Hepatic stellate cell (primary cell): ENCODE measurements at places on chromosomes 2 and 18.

GRCh38 chr2:168849610-168850009 lies 40.6 kb downstream of the SPC25 start:
- DNase-seq: peak; percentile 29

DNA sequence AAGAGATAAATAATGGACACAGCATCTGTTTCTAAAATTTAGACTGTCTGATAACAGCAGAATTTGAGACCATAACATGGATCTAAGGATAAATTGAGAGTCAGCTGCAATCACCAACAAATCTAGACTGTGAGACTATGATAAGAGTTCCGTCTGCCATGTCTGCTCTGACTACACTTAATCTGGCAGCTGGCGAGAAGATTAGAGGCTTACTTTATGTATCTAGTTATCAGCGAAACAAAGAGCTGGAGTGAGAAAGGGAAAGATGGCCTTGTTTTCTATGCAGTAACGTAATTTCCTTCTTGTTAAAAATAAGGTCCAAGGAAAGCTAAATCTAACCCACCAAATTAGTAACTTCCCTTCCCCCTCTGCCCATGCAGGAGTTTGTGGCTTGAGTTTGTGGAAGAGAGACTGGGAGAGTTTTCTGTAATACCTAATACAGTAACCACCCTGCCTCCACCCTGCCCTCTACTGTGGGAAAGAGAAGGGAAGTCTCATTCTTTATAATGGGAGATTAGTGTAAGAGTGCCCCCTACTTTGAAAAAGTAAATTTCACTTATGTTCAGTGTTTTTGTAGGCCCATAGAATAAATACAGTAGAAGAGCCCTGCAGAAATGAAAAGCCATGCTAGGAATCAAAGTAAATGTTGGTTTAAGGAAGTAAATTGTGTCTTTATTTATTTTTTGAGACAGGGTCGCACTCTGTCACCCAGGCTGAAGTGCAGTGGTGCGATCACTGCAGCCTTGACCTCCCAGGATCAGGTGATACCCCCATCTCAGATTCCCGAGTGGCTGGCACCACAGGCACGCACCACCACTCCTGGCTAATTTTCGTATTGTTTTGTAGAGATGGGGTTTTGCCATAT lies 27.5 kb downstream of the EML4 start:
- peak; percentile 17 for DNase-seq

GRCh38 chr2:12979066-12979465 lies 262.3 kb downstream of the TRIB2 start:
- no peak for DNase-seq

- DNase-seq: no peak
Measured at GRCh38 chr18:51006948-51007789, 22.8 kb upstream of the SMAD4 start.

GRCh38 chr18:498931-499775 lies 1.3 kb downstream of the COLEC12 start:
- DNase-seq: no peak

DNA sequence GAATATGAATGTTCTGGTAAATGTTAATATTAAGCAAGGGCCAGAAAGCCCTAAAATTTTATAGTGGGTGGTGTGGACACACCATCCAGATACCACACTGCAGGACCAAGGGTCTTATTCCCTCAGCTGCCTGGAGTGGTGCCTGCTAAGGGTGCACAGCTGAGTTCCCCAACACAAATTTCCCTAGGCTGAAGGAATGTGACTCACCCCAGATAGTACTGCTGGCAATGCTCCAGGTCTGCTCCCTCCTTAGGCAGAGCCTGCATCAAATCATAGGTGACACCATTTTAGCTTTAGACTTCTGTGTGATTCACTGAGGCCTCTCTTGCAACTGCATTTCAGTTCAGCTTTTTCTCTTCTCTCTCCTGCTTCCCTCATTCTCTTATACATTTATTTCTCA lies 321.1 kb downstream of the SATB2 start:
- DNase-seq: no peak

DNA sequence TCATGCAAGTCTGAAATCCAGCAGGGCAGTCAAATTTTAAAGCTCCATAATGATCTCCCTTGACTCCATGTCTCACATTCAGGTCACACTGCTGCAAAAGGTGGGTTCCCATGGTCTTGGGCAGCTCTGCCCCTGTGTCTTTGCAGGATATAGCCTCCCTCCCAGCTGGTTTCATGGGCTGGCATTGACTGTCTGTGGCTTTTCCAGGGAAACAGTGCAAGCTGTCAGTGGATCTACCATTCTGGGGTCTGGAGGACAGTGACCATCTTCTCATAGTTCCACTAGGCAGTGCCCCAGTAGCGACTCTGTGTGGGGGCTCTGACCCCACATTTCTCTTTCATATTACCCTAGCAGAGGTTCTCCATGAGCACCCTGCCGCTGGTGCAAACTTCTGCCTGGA lies 220.6 kb upstream of the COPS8 start:
- DNase-seq: no peak

DNA sequence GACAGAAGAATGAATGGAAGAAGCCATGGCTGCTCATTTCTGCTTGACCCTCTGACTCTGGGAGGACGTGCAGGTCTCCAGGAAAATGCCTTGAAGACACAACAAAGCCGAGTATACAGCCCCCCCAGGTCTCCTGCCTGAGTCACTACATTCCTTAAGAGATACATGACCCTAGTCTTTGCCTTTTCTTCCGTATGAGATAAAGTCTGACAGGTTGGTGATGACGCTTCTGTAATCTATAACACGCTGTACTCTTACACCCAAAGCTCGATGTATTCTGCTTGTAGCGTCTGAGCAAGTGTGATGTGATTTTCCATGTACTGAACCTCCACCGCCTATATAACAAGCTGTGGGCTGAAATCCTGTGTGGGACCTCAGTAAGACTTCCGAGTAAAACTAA lies 77.3 kb downstream of the KCTD1 start:
- DNase-seq: no peak

GRCh38 chr2:38722271-38723061 lies 28.7 kb downstream of the SRSF7 start:
- DNase-seq: no peak

- DNase-seq: peak; percentile 32
Measured at GRCh38 chr2:108377401-108377800, 353 bp upstream of the SULT1C4 start.

- DNase-seq: no peak
Measured at GRCh38 chr2:26316041-26316440, 29.9 kb upstream of the SELENOI start.

DNA sequence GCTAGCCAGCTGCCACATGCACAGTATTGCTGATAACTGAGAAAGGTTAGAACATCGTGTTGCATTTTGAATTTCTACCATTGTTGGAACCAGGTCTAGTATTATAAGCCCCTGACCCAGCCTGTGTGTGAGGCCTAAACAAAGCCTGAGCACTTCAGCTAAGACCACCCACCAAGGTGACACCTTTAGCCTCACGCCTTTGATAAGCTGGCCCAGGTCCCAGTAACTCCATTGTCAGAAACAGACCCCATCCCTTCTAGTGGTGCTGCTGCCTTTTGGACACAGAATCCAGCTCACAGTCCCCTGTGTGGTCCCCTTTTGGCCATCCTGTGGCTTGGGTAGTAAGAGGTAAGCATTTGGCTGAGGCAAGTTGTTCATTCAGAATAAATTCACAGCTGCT lies 1.6 kb downstream of the ELMOD3 start:
- DNase-seq: no peak

DNA sequence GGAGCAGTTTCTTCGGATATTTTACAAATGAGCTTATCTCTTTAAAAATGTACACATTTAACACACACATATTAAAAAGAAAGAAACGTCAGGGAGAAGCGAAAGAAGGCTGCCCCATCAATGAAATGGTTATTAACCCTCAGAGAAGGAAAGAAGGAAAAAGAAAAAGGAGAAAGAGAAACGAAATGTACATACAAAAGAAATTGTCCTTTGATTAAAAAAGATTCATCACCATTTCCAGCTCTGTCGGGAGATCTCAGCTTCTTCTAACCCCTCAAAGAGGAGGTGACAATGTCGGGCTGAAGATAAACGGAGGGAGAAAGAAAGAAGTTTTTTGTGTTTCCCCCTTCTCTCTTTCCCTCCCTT lies 1.5 kb downstream of the IKZF2 start:
- no peak for DNase-seq

DNA sequence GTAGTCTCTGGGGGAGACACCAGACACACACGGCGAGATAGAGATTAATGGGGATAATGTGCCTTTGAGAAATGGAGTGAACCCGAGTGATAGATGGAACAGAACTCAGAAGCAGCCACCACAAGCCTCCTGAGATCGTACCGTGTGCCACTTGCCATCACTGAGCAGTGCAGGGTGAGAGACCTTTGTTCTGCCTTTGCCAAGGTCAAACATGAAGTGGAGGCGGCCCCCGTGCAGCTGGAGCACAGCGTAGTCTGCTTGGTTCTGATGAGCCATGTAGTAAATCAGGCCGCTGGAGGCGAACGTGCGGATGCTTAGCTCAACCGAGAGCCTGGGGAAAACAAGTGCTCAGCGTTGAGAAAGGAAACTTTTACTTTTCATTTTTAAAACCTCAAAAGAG lies 167.0 kb downstream of the LAMA1 start:
- no peak for DNase-seq

- DNase-seq: peak; percentile 9
Measured at GRCh38 chr18:26089293-26090129, 902 bp downstream of the SS18 start.

GRCh38 chr2:212957624-212958023 lies 193.8 kb downstream of the IKZF2 start:
- no peak for DNase-seq

GRCh38 chr2:134679745-134680144 lies 39.1 kb downstream of the TMEM163 start:
- DNase-seq: no peak

DNA sequence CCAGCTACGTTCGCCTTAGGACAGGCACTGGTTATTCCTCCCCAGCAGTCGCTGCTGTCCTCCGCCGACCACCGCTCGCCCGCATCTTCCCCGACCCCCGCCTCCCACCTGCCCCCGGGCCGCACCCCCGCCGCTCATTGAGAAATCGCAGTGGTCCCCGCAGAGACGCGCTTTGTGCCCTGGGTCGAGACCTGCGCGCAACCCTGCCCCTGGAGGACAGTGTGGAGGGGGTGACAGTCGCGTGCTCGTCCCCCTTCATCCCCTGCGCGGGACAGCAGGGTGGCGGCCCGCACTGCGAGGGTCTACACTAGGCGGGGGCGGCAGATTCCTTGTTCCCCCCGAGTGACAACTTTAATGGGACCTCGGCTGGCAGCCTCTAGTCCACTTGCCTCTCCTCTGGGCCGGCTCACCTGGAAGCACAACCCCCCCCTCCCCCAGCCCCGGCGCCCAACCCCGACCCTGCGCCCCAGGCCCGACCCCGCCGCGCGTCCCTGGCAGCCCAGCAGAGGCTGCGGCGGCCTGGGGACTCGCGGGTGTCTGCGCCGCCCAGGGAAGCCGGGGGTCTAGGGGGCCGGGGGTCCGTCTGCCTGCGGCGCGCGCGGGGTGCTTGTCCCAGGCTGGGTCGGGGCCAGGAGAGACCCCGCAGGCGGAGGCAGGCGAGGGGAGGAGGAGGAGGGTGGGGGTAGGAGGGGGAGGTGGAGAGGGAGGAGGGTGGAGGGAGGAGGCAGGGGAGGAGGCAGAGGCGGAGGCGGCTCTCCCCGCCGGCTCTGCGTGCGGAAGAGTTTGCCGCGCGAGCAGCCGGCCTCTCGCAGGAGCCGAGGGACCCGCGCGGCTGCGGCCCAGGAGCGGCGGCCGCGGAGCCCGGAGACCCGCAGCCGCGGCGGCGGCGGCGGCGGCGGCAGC lies at the start of gene NPAS2:
NPAS2 (plus strand) TSS at position 770 of the 903 bp plus-strand sequence. CDS start 84,616 bp downstream, outside the sequence.
- DNase-seq: peak; percentile 67

- peak; percentile 66 for DNase-seq
Measured at GRCh38 chr2:84904717-84905174, 710 bp upstream of the TMSB10 start.
